Natural killer cell (primary cell): ENCODE measurements at places on chromosomes 16 and 17. TPM values are rescaled to one million over a fixed set of nuclear protein-coding genes. Genes with fewer than 3 reads are reported as not detected.

GRCh38 chr17:50295021-50295420 is 20.8 kb downstream of the TMEM92 start:
- H3K36me3 ChIP-seq = no peaks in the 10 kb centered on the region
- H3K4me3 ChIP-seq = no peak overlapping the region
- H3K4me1 ChIP-seq = peaks cover 4% of the 10 kb centered on the region
- H3K27ac ChIP-seq = no peak overlapping the region
- H3K27me3 ChIP-seq = peaks cover 2% of the 10 kb centered on the region

- DNase-seq = no peak
- H3K4me1 ChIP-seq = peaks cover 40% of the 10 kb centered on the region
- H3K36me3 ChIP-seq = no peaks in the 10 kb centered on the region
- no peak overlapping the region for H3K27ac ChIP-seq
Measured at GRCh38 chr17:46262271-46262670, 32.7 kb upstream of the LRRC37A start.

GRCh38 chr17:28405632-28406472 is at the start of gene SLC46A1:
SLC46A1 (minus strand) TSS chr17:28406212; CDS start chr17:28406114, 98 bp downstream.
- no peak within 1 kb of the TSS for H3K27ac ChIP-seq
- H3K4me1 ChIP-seq = peaks cover 19% of the 10 kb centered on the region
- H3K4me3 ChIP-seq = peak within 1 kb of the TSS; percentile 61
- no peaks in the 10 kb centered on the region for H3K36me3 ChIP-seq
- peak; percentile 39 for DNase-seq

The C16orf95 gene
- total RNA-seq = 1.6 TPM

The PLD6 gene
- total RNA-seq = 0.45 TPM

The CCL17 gene
- total RNA-seq = not detected
